Activated CD8-positive, alpha-beta memory T cell treated with anti-CD3 and anti-CD28 coated beads, Interleukin-2, amount 10 ng/mL, durations not matched to agents 7 days and 5 days (primary cell): ENCODE measurements at places on chromosomes 16 and 17. TPM values are rescaled to one million over a fixed set of nuclear protein-coding genes. Genes with fewer than 3 reads are reported as not detected.

DNA sequence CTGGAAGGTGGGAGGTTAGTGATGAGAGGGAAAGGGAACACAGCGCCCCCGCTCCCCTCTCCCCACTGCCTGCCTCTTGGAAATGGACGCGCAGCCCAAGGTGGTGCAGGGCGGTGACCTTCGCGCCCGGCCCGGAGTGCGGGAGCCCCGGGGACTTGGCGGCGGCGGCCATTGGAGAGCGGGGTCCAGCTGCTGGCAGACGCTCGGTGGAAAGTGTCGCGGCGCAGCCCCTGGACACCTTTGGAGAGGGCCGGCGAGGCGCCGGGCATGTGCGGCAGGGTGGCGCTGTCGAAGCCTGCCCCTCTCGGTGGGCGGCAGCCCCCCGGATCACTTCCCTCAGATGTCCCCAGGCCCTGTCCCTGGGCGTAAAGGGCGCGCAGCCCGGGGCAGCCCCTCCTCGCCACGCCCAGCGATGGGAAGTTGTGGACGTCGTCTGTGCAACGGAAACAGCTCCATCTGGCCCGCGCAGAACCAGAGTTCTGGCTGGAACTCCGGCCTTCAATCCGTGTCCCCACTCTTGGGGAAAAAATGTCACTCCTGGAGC, 16.7 kb downstream of the SALL1 start:
- no peak for DNase-seq

DNA sequence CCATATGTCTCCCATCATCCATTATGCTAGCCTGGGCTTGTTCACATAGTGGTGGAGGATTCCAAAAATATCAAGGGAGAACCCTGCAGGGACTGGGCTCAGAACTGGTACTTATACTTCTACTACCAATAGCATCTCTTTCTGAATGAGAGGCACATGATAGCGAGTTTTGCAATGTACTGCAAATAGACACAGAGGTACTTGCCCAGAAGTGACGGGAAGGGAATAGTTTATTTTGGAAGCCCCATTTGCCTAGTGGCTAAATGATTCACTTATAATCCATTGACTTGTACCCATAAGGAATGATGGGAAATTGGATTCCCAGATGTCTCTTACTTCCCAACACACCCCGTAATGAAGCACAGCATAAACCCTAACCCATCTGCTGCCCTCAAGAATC, 124.8 kb upstream of the ERCC4 start:
- no peak for DNase-seq

The TEX19 gene
- 0.15 TPM for total RNA-seq

The BRICD5 gene
- 13.2 TPM for total RNA-seq

The DHRS7C gene
- not detected for total RNA-seq

The TMEM220 gene
- total RNA-seq: 0.35 TPM

- DNase-seq: no peak
These were observed 8.5 kb upstream of the HOXB9 start for GRCh38 chr17:48634493-48635208.

- no peak for DNase-seq
These were observed 52.0 kb upstream of the CCL2 start for GRCh38 chr17:34203018-34203638.

DNA sequence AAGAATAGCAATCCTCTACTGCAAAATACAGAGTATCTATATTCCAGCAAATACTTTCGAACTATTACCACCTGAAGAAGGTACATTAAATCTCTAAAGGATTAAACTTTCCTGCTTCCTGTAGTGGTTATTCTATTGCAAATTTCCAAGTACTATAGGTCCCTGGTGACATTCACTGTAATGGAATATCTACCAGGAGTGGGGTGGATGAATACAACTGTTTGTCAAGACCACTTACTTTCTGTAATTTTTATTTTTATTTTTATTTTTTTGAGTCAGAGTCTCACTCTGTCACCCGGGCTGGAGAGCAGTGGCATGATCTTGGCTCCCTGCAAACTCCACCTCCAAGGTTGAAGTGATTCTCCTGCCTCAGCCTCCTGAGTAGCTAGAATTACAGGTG, 389.5 kb downstream of the TMEM114 start:
- no peak for DNase-seq

DNA sequence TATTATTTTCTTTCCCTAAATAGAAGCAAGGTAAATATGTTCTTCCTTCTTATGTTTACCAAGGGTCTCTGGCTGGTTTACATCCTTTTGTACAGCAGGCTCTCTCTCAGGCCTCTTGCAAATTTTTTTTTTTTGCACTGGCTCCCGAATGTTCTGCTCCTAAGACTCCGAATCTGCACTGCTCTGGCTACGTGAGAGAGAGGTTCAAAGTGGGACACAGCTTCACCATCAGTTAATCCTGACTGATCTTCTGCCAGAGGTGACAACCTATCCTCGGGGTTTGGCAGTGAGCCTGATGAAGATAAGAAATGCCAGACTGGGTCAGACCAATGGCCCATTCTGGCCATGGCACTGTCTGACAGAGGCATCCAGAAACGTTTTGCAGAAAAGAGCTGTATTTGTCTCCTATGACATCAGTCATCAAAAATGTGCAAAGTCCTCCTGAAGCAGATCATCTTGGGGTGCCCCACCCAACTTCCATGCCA, 136.9 kb downstream of the GRIN2A start:
- DNase-seq: no peak

The THRA gene
- 5.9 TPM for total RNA-seq

DNA sequence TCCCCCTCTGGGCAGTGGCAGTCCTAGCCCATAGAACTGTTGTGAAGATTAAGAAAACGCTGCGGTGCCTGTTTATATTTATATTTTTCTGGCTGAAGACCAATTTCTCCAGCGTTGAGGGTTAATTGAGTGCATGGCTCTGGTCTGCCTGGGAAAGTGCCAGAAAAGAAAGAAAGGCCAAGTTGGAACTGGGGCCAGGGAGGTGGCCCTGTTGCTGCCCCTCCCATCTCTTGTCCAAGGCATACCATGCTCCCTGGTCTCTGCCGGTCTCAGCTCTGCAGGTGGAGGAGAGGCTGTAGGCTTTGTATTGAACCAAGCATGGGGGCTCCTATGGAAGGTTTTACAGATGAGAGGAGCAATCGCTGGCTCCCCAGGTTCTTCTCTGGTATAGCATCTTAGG, 124.7 kb downstream of the MGAT5B start:
- no peak for DNase-seq

DNA sequence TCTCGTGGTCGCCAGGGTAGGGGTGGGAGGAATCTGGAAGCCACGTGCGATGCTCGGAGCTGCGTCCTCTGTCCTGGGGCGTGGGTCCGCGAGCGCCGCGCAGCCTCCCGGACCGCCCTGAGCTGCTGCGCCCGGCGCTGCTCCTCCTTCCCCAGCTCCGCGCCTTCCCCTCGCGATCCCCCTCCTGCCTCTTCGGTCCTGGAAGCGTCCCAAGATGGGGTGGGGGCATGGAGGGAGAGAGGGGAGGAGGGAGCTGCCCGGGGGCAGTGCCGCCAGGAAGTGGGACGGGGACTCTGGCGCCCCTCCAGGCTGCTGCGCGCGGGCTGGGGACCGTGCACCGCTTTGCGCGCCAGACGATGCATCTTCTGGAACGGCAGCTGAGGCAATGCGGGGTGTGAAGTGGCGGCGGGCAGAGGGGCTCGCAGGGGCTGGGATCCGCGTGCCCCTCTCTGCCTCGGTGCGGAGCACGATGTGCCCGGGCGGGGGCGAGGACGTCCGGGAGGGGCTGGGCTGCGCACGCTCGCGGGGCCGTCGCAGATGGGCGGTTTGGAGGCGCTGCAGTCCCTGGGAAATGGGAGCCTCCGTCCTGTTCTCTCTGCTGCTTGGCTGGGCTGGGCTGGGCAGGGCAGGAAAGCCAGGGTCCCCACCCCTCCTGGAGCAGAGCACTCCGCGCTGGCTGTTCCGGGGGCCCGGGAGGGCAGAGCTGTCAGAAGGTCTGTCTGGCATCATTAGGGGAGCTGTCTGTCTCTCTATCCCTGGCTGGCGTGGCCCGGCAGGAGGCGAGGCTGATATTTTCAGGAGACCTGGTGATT, 388.0 kb downstream of the SEC14L1 start:
- DNase-seq: no peak
